DMS 273 treated with DMSO at 0.1 percent for 48 hours (cell line): ENCODE measurements at places on chromosomes 16 and 17.

DNA sequence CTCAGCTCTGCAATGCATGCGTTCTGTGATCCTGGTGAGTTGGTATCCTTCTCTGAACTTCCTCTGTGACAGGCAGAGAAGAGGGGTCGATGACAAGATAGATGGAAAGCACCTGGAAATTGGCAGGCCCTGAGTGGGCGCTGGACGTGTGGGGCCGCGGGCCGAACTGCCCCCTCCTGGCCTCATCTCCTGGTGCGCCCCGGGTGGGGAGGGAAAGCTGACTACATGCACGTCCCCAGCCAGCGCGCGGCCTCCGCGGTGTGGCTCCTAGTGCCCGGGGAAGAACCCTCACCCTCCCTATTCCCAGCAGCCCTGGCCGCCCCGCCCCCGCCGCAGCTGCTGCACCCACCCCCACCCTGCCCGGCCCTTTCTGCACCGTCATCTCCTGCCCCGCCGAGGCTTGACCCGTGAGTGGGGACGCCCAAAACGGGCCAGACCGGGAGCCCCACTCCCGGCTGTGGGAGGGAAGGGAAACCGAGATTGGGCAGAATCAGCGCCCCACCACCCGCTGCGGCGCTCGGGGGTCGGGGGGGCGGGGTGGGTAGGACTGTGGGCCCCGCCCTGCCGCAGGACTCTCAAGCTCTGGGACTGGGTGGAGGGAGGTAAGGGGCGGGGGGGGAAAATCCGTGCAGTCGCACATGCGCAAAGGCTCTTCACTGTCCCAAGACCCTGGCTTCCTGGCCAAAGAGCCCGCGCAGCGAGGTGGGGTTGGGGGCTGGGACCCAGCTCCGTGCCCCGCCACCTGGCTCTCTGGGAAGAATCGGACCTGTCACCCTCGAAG, at the start of gene NOL3:
Gene NOL3 (plus strand): TSS at position 371 of the 781 bp plus-strand sequence.
- DNase-seq = peak; percentile 80

GRCh38 chr16:88415713-88416323, 33.1 kb downstream of the ZNF469 start:
- no peak for DNase-seq

GRCh38 chr17:43627653-43628052, 34.1 kb downstream of the MEOX1 start:
- no peak for DNase-seq

DNA sequence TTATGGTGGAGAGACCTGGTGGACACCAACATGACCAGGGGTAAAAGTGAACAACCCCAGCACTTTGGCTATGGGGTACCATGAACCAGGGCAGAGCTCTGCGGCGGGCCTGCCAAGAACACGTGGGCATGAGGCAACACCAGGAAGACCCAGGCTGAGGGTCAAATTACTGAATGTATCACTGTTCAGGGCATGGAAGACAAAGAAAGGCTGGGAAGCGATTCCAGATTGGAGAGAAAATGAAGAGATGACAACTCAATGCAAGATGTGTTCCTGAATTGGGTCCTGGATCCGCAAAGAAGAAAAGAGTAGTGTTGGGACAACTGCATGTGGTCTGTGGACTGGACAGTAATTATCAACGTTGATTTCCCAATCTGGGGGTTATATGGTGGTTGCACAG, 19.8 kb downstream of the SPHK1 start:
- no peak for DNase-seq

DNA sequence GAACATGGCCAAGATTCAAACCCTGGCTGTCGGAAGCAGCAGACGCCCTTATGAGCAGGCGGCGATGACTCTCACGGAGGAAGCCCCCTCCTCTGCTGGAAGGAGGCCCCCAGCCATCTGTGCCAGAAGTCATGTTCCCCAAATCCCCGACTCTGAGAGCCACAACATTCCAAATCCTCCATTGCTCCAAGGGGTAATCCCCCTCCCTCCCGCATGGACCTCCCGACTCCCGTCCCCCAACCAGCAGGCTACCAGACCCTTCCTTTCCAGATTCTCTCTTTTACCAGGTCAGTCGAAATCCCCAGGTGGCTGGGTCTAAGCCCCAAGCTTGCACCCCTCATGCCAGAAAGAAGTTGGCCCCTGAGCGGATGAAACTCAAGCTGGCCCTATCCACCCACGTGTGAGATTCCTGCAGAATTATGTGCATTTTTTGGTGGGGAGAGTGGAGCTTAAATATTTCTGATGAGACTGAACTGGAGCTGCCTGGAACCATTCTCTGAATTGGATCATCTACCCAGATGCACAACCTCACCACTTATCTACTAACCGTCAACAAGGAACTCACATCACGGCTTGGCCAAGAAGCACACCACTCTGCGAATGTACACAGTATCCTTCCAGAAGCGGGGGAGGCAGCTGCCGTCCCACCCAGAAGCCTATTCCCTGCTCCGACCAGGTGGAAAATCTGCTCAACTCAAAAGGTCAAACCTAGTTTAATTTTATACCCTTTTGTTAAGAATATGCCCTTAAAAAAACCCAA, 283.5 kb downstream of the C16orf95 start:
- DNase-seq = no peak

DNA sequence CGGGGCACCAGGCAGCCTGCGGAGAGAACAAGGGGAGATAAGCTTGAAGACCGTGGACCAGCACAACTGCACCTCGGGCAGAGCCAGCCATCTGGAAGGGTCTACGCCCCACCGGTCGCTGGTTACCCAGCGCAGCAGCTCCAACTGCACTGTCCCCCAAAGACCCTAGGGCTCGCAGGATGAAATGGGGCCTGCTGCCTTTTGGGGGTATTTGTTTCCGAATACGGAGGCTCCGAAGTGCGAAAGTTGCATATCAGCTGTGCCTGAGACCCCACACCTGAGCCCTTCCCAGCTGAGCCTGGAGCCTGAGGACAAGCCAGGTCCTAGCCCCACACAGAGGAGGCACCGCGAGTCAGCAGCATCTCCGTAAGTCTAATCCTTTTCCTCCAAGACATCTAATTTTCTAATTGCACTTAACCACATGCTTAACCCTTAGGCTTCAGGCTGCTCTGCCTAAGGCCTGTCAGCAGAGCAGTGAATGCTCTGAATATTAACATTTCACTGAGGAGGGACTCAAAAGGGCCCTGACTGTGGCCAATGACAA, 4.0 kb downstream of the KIFC3 start:
- no peak for DNase-seq

- no peak for DNase-seq
Measured at GRCh38 chr16:497258-497657, 30.3 kb upstream of the CAPN15 start.

DNA sequence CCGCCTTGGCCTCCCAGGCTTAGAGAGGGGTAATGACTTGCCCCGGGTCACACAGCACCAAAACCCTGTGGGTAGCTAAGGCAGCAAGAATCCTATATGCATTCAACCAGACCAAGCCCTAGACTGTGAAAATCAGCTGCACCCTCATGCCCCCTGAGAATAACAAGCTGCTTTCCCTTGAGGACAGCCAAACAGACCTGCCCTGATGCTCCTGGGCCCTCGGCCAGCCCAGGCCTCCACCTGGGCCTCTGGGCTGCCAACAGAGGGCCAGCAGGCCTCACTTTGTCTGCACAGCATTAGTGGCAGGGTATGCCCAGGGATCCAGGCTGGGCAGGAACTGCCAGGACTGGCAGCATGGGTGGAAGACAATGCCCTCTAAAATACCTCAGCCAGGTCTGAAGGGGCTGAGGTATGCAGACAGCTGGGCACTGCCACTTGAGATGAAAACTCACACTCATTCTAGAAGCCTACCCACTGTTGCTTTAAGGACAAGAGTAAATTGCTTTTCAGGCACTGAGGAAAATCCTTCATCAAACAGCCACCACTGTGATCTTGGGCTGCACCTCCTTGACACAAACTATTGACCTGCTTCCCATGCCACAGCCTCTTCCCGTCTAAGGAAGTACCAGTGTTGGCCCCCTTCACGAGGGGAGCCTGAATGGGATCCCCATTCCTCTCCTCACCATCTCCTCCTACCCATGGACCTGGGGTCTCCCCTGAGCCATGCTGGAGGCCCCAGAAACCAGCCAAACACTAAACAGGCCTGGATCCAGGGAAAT, 8.8 kb downstream of the ST3GAL2 start:
- no peak for DNase-seq

GRCh38 chr17:57517273-57517631, 227.8 kb downstream of the CCDC182 start:
- no peak for DNase-seq

DNA sequence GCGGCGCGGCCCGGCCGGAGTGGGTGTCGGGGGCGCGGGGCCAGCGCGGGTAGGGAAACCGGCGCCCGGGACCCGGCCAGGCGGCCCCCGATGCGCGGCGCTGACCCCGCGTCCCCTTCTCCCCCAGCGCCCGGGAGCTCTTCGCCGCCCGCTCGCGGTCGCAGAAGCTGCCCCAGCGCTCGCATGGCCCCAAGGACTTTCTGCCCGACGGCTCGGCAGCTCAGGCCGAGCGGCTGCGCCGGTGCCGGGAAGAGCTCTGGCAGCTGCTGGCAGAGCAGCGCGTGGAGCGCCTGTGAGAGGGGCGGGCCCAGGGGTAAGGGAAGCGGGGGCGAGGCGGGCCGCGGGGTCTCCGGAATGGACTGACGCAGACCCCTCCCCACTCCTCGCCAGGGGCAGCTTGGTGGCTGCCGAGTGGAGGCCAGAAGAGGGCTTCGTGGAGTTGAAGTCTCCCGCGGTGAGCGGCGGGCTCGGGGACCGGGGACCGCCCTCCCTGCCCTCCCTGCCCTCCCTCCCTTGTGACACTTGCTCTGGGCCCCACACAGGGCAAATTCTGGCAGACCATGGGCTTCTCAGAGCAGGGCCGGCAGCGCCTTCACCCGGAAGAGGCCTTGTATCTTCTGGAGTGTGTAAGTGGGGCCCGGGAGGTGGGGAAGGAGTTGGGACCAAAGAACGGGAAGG, 430 bp downstream of the TSEN54 start:
- DNase-seq = no peak

- DNase-seq = no peak
Measured at GRCh38 chr17:35056013-35056412, 7.5 kb downstream of the RFFL start.

GRCh38 chr16:89969741-89970410, 21.3 kb downstream of the DEF8 start:
- no peak for DNase-seq

- no peak for DNase-seq
Measured at GRCh38 chr17:34171245-34171818, 83.8 kb upstream of the CCL2 start.

- DNase-seq = no peak
Measured at GRCh38 chr17:3656755-3657587, 11.4 kb downstream of the TAX1BP3 start.

- no peak for DNase-seq
Measured at GRCh38 chr16:67245186-67245585, 2.1 kb downstream of the FHOD1 start.

GRCh38 chr16:11250091-11250785, 5.8 kb downstream of the SOCS1 start:
- DNase-seq = no peak

- no peak for DNase-seq
Measured at GRCh38 chr16:79181419-79181818, 419.1 kb downstream of the MAF start.

GRCh38 chr17:19724501-19725420, 8.4 kb upstream of the SLC47A2 start:
- DNase-seq = no peak

GRCh38 chr17:7712111-7712771, 5.3 kb upstream of the DNAH2 start:
- DNase-seq = no peak

GRCh38 chr16:82150549-82150948, 19.5 kb downstream of the MPHOSPH6 start:
- no peak for DNase-seq

DNA sequence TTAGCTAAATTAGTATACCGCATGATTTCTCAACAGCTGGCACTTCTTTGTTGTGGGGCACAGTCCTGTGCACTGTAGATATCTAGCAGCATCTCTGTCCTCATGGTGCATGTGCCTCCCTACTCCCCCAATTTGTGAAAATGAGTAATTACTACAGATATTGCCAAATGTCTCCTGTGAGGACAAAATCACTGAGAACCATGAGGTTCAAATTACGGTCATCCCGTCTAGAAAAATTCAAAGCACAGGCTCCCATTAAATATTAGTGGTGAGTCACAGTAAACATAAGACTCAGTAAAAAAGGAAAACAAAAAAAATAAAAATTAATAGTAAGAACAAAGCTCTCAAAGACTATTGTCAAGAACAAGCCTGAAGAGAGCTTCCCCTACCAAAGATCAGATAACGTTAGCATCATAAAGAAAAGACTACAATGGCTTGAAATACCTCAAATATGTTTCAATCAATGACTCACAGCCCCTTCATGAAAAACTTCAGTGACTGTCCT, 57.8 kb downstream of the STH start:
- DNase-seq = no peak
